ENCODE measurements at places on chromosomes 1 and 21.
A peak's percentile ranks its signal among the peaks of the same experiment; 100 is the strongest.

DNA sequence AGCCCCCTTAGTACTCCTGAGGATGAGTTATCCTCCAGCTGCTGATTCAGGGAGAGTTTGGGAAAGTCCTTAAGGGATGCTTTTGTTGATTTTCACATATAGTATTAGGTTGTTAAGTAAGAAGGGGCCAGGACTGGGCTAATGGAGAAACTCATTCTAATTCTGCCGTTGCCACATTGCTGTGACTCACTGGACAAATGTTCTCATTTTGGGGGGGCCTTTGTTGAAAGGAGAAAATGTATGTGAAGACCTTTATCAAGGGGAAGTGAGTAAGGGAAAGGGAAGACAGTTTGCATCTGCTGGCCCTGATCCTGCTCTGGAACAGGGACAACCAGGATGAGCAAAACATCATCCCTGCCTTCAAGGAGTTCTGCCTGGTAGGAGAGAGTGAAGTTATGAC, 123.2 kb upstream of the FGGY start:
- peak; percentile 88 for DNase-seq

- DNase-seq = peak; percentile 61
Measured at GRCh38 chr1:197200272-197200899, 53.9 kb upstream of the ASPM start.

- DNase-seq = peak; percentile 63
Measured at GRCh38 chr21:35190201-35190701, 141.1 kb upstream of the RUNX1 start.

- peak; percentile 64 for DNase-seq
Measured at GRCh38 chr1:231630558-231631205, 4.1 kb downstream of the DISC1 start.

GRCh38 chr1:233328142-233328921, 808 bp downstream of the MAP3K21 start:
- DNase-seq = peak; percentile 47

DNA sequence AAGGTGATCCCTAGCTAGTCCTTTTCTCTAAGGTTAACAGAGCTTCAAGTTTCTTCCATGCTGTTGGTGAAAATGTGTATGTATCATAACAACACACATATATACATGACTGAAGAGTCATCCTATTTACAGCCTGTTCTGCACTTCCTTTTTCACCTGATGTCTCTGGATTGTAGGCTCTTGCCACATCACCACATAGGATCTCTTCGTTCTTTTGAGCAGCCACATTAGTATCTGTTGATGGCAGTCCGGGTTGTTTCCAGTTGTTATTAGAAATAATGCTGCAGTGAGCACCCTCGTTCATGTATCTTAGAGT, 19.7 kb downstream of the MRPL37 start:
- DNase-seq = no peak

- DNase-seq = no peak
Measured at GRCh38 chr1:58135821-58136321, 410.7 kb downstream of the OMA1 start.

- DNase-seq = no peak
Measured at GRCh38 chr1:163161337-163161736, 41.4 kb downstream of the RGS5 start.

GRCh38 chr1:15559189-15559810, 25.6 kb downstream of the AGMAT start:
- no peak for DNase-seq

Data from GM23248 (cell line).